ENCODE measurements at places on chromosomes 11 and 22.

GRCh38 chr22:48554893-48555572, 1272.6 kb downstream of the BRD1 start:
- no peak for DNase-seq

DNA sequence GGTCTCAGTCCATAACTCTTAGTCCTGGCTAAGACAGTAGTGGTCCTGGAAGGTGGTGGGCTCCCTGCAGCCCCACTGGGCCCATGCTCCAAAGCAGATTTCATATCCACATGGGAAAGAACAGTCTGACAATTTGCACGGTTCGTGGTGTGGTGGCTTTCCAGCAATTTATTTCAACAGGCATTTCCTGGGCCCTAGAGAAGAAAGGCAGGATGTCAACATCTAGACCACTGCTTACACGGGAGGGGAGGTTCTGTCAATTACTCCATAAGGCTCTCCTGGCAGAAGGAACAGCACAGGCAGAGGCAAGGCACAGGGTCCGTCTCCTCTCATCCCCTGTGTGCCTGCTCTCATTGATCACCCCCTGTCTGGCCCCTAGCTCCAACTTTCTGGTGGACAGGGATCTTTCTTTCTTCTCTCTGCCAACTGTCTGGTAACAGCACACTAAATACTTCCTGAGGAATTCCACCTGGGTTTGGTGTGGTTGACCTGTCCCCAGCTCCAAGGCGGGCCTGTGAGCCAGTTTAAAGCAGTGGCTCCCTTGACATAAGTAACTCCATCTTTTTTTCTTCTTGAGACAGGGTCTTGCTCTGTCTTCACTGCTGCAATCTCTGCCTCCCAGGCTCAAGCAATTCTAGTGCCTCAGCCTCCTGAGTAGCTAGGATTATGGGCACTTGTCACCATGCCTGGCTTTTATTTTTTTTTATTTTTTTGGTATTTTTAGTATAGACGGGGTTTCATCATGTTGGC, 5.1 kb upstream of the A4GALT start:
- peak; percentile 39 for DNase-seq

DNA sequence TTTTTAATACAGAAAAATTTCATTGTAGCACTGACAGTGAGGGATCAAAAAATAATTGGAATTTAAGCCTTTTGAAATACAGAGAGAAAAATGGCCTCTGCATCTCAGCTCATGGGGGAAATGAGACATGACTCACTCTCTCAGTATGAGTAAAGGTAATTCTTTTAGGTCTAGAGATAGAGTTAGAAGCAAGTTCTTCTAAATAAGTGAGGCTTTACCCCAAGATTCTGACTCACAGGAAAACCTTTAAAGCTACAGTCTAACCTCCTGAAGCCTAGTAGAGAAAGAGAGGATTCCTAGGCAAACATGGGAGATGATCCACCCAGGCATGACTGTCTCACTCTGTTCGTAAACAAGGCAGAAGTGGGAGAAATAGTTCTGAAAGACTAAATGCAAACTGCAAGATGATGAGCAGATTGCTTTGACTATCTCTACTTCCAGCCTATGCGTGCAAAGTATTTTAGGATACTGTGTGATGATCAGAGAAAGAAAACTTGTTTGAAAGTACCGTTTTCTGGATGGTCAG, 1003.3 kb upstream of the CCDC90B start:
- DNase-seq, result peak; percentile 87

GRCh38 chr11:28490773-28491382, 382.7 kb downstream of the METTL15 start:
- DNase-seq, result peak; percentile 21

GRCh38 chr11:93128574-93128973, 69.2 kb downstream of the SLC36A4 start:
- no peak for DNase-seq

- peak; percentile 94 for DNase-seq
These were observed 50.4 kb downstream of the ADM start for GRCh38 chr11:10355257-10355661.

DNA sequence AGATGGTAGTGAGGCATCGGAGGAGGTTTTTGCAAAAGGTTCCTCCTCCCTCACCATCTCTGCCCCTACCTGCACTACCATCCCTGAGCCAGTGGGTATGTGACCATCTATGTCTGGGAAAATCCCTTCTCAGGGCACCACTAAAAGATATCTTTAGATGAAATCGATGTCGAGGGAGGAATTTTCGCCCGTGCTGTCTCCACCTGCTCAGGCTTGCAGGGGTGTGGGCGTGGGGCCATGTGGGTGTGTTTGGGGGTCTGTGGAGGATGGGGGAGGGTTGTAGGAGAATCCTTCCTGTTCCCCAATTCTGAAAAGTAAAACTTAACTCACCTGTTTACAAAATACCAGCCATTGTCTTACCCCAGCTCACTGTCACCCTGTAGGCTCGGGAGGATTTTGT, 12.4 kb downstream of the MPPED1 start:
- no peak for DNase-seq

DNA sequence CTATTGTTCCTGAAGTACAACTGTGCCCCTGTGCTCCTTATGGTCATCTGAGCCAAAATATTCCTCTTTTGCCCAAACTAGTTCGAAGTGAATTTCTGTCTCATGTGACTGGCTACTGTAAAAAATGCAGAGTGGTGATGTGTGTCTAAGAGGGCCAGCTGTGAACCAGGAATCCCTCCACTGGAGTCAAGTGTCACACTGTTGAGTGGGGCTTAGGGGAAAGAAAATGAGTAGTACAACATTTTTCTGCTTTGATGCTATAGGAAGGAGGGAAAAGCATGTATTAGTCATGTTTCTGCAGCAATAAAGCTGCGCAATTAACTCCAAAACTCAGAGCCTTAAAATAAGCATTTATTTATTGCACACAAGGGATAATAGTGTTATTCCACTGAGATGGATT, 39.8 kb upstream of the HMGXB4 start:
- DNase-seq, result no peak

- DNase-seq, result no peak
These were observed 20.8 kb downstream of the MUC15 start for GRCh38 chr11:26551186-26551801.

GRCh38 chr11:10309163-10310093, 4.6 kb downstream of the ADM start:
- DNase-seq, result peak; percentile 90

DNA sequence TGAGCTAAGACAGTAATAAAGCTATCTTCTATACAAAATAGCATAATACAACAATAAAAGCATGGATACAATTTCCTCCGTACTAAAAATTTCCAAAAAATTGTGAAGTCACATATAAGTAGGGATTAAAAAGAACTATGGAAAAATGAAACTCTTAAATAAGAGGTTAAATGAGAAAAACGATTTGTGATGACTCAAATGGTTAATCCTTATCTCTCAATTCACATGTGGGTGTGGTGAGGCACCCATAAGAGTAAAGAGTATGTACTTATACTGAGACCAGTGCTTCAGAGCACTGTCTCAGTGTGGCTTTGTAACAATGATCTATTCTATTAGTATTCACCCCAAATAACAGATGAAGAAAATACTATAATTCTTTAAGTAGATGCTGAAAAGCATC, 25.0 kb upstream of the CCDC34 start:
- no peak for DNase-seq

DNA sequence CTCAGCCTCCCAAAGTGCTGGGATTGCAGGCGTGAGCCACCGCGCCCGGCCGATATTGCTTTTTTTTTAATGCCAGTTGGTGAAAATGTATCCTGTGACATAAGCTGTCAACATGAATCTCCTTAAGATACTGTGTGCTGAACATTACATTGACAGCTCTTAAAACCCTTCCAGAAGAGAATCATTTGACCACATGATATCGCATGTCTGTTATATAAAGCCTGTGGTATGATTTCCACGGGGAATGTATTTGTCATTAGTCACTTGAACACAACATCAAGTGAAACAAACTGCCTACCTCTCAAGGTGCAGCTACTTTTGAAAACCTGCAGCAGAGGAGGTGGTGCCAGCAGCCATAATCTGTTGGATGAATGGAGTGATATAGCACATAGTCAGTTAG, 67.0 kb downstream of the BCL2L13 start:
- peak; percentile 36 for DNase-seq

- no peak for DNase-seq
These were observed 394.7 kb upstream of the ANO5 start for GRCh38 chr11:21798216-21798615.

DNA sequence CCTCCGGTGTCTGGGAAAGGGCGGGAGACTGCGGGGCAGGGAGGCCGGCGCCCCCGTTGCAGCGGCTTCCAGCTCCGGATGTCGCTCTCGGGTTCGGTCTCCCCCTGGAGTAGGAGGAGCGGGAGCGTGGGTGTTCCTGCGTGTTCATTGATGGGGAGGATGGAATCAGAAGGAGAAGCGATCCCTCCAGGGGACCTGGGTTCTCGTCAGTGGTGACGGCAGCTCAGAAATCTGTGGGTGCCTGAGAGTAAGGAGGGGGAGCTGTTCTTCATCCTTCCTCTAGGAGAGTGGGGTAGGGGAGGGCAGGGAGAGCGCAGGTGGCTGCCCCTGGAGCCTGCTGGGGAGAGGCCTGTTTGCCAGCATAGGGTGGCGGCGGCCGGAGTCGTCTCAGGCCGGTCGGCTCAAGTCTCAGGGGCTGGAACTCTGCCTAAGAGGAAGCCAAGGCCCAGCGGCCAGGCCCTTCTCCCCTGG, 1.1 kb downstream of the UBASH3B start:
- no peak for DNase-seq

- no peak for DNase-seq
These were observed 28.9 kb upstream of the CHRM4 start for GRCh38 chr11:46420513-46420912.

DNA sequence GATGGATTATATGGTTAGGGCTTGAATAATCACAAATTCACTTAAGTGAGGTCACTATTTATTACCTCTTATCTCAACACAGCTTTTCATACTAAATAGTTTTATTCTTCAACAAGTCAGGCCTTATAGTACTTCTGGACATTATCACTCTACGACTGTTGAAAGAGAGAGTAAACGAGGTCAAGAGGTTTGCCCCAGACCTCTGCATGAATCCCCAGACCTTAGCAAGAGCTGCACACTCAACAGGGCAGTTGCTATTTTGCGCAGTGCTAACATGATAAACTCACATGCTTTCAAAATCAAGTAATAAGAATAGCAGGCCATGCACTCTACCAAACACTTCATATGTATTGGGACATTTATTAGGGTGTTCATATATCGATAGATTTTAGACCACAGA, 60.5 kb downstream of the DDI1 start:
- no peak for DNase-seq

GRCh38 chr11:64694821-64695365, 28.1 kb downstream of the NRXN2 start:
- DNase-seq, result no peak

GRCh38 chr11:130217133-130218031, 57.8 kb downstream of the ST14 start:
- no peak for DNase-seq

- DNase-seq, result no peak
These were observed 48.3 kb upstream of the PHOX2A start for GRCh38 chr11:72292106-72292785.

DNA sequence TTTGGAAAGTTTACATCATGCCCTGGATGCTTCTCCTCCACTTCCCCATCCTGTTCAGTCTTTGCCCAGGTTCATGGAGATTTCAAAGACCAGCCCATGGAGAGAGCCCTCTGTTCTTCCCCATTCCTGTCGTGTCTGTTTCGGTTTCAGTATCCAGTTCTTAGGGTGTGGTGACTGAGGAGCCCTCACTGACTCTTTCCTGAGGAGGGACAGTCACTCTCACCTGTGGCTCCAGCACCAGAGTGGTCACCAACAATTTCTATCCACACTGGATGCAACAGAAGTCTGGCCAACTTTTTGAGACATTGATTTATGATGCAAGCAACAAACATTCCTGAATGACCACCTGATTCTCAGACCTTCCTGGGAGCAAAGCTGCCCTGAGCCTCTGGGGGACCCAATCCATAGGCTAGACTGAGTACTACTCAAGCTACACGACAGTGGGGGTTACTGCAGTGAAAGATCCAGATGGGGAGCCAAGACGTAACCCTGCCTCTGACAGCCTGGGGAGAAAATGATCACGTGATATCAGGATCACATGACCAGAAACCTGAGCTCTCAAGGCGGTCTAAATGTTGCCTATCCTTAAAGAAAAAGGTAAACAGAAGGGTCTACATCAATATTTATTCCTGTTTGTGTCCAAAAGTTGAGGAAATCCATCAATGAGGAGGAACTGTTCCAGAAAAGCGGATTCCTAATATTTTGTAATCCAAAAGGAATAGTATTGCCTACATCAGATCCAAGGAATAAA, 76.2 kb upstream of the VPREB1 start:
- DNase-seq, result peak; percentile 6

- DNase-seq, result no peak
These were observed 95.5 kb upstream of the AMOTL1 start for GRCh38 chr11:94672636-94673035.

DNA sequence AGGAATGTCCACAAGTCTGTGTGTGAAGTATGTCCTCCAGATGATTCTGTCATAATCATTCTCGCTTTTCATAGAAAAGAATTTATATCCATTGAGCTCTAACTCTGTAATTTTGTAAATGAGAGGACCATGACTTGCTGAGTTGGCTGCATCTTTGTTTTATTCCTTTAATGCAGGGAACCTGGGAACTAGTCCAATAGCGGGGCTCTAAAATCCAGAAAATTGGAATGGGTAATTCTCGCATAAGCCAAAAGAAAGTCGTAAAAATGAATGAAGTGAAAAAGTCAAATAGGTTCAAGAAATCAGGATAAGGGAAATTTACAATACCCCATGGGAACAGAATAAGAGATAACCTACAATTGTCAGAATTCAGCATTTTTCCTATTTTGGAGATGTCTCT, 232.5 kb downstream of the RAB38 start:
- DNase-seq, result no peak

GRCh38 chr11:65329944-65330403, 3.7 kb upstream of the DPF2 start:
- DNase-seq, result peak; percentile 91

GRCh38 chr22:48780597-48781277, 1046.9 kb downstream of the BRD1 start:
- no peak for DNase-seq

DNA sequence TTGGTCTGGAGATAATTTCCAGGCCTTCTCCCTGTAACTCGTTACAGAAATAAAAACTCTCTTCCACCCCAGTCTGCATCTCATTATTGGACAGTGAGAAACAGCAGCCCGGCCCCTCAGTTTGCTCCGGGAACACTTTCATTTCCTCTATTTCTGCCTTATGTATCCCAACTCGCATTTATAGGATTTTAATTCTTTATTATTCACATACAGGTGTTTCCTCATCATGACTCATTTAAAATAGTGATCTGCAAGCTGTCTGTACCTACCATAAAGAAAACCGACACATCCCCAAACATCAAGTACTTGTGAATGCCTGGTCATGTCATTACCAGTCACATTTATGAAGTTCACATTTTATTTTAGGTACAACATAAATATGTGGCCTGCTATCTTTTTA, 42.8 kb downstream of the PIWIL3 start:
- DNase-seq, result no peak

- no peak for DNase-seq
These were observed 70.7 kb downstream of the PAK1 start for GRCh38 chr11:77403211-77403610.

GRCh38 chr11:132238331-132238866, 868.0 kb downstream of the NTM start:
- DNase-seq, result no peak
